ENCODE measurements at places on chromosomes 2 and 18.

- no peak for DNase-seq
Observed at GRCh38 chr18:27144672-27145071, 40.4 kb downstream of the CHST9 start.

DNA sequence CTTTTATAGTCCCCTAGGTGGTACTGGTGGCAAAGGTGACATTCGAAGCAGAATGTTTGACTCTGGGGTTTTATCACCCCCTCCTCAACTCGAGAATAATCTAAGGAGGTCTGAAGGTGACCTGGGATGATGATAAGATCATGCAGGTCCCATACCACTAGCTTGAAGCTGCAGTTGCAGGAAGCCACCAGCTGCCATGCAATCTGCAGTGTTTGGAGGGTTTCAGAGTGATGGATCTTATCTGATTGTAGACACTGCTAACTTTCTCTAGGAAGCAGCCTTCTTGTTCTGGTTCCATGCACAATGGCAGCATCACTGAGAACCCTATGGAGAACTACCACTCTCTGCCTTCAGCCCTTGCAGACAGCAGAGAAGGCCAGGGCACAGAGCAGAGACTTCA lies 59.4 kb upstream of the LRPPRC start:
- no peak for DNase-seq

DNA sequence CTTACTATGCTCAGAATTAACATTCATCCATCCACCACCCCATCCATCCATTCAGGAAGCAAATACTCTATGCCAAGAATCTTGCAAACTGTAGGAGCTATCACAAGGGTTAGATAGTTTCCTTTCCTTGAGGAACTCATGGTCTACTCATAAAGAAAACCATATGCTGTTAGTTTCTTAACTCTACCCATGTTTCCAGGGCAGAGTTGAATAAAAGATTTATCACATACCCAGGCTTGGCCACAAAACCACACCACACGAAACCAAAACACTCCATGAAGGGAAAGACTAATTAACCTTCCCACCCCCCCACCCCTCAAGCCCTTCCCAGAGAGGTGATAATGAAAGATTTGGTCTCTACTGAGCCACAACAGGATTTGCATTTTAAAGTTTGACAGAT lies 23.7 kb upstream of the MSGN1 start:
- DNase-seq: peak; percentile 33

DNA sequence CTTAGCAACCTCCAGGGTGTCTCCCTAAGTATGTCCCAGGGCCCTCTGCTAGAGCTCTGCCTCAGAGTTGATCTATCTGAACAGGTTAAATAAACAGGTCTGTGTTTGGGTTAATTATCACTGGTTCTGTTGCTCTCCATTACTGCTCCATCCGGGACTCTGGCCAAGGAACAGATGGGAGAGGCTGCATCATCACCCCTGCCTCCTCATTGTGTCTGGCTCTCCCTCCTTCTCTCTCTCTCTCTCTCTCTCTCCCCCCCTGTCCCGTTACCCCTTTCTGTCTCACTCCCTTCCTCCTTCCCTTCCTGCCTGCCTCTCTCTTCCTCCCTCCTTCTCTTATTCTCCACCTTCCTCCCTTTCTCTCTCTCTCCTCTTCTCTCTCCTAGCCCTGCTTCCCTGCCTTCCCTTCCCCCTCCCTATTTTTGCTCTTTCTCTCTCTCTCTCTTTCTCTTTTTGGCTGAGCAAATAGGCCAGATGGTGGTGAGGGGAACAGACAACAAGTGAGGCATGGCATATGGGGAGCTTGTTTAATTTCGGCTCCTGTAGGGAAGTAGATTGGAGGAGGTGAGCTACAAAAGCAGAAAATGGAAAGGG lies 62.1 kb downstream of the SETBP1 start:
- DNase-seq: peak; percentile 50

GRCh38 chr2:29767606-29768335 lies 153.6 kb downstream of the ALK start:
- peak; percentile 65 for DNase-seq

DNA sequence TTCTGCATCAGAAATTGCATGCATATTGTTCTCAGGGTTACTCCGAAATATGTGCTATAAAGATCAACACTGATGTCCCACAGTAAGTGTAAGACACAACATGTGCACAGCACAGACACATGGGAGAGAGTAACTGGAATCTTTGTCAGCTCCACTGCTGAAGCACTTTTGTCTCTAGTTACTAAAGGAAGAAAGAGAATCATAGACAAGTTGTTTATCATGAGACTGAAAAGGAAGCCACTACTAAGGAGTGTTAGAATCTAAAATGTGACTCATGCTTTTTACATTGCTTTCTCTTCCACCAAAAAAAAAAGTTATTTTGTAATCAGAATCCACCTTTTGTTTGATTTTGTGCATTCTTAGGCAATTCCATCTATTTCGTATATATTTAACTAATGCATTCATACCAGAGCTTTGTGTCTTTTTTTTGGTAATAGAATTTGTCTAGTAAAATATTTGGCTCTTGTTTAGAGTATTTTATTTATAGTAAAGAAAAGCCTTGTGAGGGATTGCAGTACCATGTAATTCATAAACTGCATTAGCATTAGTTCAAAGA lies 502.4 kb downstream of the FBXO15 start:
- no peak for DNase-seq

DNA sequence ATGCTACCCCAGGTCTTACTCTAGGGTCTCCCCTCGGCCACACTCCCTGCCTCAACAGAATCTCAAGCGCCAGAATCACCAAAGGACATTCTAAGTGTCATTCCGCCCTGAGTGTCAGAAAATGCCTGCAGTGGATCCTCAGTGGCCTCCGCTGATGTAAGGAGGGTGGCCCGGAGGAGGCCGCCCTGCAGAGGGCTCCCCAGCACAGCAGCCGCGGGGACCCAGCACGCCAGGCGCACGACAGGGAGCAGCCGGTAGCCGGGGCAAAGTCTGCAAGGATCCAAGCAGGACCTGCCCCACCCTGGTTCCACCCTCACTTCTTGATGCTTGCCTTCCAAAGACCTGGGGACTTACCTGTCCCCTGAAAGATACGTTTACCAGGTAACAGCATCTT lies 54.2 kb upstream of the ID2 start:
- DNase-seq: no peak

DNA sequence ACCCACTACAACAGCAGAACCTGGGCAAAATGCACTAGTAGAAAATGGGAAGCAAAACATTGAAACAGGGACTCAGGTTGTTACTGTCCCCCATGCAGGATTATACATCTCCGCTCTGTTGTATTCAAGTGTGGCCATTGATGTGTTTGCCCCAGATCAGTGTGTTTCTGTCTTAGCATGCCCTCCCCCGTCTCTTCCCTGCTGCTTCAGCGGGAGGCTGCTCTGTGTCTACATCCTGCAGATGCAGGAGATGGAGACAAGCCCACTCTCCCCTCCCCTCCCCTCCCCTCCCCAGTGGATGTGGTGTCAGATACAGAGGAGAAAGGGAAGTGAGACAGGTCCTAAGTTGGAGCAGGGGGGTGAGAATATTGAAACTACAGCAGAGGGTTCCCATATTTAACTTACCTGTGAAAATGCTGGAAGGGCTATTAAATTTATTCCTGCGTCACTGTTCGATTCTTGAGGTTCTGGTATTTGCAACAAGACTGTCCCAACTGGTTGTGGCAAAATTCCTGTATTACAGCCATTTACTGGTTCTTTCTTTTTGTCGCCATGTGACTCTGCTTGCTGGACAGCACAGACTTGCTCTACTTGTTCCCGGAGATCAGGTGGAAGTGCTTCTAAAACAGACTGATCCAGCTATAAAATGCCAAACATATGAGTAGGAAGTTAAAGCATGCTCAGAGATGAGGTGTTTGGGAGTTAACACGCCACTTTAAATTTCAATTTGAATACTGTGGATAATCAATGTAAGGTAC lies 67.0 kb downstream of the EIF5B start:
- DNase-seq: no peak

GRCh38 chr2:36811071-36811470 lies 114.6 kb downstream of the VIT start:
- no peak for DNase-seq

DNA sequence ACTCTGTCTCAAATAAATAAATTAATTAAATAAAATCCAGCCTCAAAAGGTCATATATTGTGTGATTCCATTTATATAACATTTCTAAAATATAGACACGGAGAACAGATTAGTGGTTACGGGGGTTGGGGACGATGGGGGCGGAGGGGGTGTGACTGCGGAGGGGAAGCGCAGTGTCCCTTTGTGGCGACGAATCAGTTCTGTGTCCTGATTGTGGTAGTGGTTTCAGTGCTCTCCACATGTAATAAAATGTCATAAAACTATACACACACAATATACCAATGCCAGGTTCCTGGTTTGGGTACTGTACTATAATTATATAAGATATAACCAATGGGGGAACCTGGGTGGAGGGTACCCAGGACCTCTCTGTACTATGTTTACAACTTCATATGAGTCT lies 186.4 kb downstream of the ANAPC1 start:
- no peak for DNase-seq

GRCh38 chr18:52813635-52814416 lies 473.8 kb downstream of the DCC start:
- no peak for DNase-seq

DNA sequence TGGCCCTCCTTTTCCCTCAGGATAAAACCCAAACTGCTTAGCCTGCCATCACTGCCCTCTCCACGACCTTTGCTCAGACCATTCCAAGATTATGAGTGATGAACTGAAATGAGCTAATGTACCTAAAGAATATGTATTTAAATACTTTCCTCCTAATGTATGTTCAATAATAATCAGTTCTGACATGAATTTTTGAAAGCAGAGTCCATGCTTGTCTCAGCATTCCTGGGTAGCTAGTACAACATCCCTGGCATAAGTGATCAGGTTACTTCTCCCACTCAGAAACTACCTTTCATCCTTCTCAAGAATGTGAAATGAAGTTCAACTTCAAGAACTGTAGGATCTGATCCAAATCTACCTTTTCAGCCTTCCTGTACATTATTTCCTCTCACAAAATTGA lies 103.6 kb downstream of the UNC80 start:
- no peak for DNase-seq
